ENCODE measurements at places on chromosomes 6 and 20. TPM values are rescaled to one million over a fixed set of nuclear protein-coding genes. Genes with fewer than 3 reads are reported as not detected.

GRCh38 chr6:124539096-124539495 lies 423.1 kb upstream of the RNF217 start:
- no peak for DNase-seq

GRCh38 chr6:148720406-148720805 lies 26.4 kb upstream of the UST start:
- DNase-seq, result peak; percentile 20

- peak; percentile 50 for DNase-seq
Observed at GRCh38 chr20:44532981-44533331, 11.1 kb upstream of the SERINC3 start.

GRCh38 chr6:53353624-53354023 lies 4.9 kb upstream of the ELOVL5 start:
- DNase-seq, result peak; percentile 21

DNA sequence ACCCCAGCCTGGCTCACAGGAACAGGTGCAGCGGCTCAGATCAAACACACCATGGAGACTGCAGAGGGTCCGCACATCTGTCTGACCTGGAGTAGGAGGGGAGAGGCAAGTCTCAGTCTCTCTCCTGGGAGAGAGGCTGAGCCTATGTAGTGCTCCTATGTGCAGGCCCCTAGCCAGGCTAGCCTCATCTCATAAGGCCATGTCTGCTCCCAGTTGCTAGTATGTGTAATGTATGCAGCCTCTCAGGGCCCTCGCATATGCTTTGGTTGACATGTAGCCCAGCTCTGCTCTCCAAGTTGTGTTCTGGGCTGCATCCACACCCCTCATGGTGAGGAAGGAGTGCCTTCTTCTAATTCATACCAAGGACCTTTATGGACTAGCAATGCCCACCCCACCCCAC lies 11.8 kb downstream of the TNXB start:
- no peak for DNase-seq

GRCh38 chr20:62914970-62915457 lies 11.3 kb downstream of the DIDO1 start:
- DNase-seq, result peak; percentile 33

GRCh38 chr6:127205036-127205435 lies 61.6 kb upstream of the RNF146 start:
- DNase-seq, result peak; percentile 74

- DNase-seq, result no peak
Observed at GRCh38 chr6:142225115-142225514, 76.7 kb upstream of the ADGRG6 start.

GRCh38 chr6:16049168-16049567 lies 79.7 kb upstream of the MYLIP start:
- DNase-seq, result no peak

GRCh38 chr20:16749573-16749972 lies 1.4 kb downstream of the OTOR start:
- no peak for DNase-seq

GRCh38 chr6:116497113-116497676 lies 14.2 kb upstream of the CALHM5 start:
- no peak for DNase-seq

- DNase-seq, result no peak
Observed at GRCh38 chr20:17172836-17173516, 53.9 kb upstream of the PCSK2 start.

GRCh38 chr20:7692478-7692877 lies 247.8 kb downstream of the HAO1 start:
- peak; percentile 35 for DNase-seq

DNA sequence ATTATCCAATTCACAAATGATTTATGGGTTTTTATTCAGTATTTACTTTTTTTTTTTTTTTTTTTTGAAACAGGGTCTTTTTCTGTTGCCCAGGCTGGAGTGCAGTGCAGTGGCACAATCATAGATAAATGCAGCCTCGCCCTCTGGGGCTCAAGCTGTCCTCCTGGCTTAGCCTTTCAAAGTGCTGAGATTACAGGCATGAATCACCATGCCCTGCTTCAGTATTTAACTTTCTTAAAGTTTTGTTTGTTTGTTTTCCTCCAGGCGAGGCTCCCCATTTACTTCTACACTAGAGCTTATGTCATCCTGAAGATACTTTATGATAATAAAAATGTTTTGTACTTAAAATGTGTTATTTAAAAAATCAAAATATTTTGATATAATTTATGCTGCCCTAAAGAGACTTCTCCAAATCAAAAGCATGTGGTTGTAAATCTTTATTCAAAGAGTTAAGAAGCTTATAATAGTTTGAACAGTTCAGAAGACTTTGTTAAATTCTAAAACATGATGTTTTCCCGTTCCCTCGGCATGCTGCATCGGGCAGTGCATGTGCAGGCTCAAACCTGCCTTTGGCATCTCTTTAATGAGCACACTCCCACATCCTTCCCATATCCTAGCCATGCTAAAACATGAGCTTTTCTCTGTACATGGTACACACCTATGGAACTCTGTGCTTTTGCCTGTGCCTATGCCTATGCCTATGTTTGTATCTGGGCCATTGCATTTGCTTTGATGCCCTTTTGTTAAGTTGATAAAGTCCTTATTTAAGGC lies 11.0 kb downstream of the SMPDL3A start:
- DNase-seq, result peak; percentile 81

- DNase-seq, result peak; percentile 87
Observed at GRCh38 chr6:16136621-16137450, 8.0 kb downstream of the MYLIP start.

GRCh38 chr6:102619585-102619984 lies 1226.1 kb downstream of the GRIK2 start:
- DNase-seq, result peak; percentile 1

DNA sequence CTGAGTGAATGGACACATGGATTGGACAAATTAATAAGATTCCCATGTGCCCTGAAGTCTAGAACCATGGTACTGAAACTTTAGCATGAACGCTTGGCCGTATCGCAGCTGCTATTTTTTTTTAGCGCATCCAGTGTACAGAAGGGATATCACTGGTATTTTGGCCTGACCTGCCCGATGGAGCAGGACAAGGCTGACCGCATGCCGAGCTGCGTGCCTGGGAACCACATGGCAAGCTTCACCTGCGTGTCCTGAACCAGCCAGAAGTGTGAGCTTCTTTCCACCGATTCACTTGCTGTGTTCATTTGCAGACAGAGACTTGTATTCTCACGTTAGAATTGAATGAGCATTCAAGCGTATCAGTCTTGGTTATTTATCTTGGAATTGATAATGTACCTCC lies 145.7 kb downstream of the CDH4 start:
- DNase-seq, result no peak

GRCh38 chr6:104306211-104306610 lies 553.5 kb downstream of the HACE1 start:
- DNase-seq, result no peak

GRCh38 chr6:125869427-125869826 lies 78.7 kb downstream of the NCOA7 start:
- no peak for DNase-seq

DNA sequence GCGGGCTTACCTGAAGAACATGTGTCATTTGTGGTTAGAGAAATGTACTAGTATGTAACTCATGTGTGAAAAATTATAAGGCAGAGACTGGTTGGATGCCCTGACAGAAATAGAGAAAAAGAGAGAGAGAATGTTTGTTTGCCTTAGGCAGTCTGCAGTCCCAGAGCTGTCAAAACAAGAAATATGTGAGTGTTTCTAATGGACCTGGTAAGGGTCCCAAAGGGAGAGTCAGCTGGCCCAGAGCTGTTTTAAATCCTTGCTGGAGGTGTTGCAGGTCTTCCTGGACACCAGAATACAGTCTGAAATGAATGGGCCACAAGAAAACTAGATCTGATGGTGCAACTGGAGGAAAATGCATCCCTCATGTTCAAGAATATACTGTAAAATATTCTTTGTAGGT lies 158.3 kb upstream of the OGFRL1 start:
- DNase-seq, result no peak

Gene TFAP2D
- not detected for total RNA-seq

Gene TULP4
- 90.2 TPM for total RNA-seq

Gene HRH3
- not detected for total RNA-seq

Gene COL21A1
- total RNA-seq, result under 0.01 TPM

Gene DSP
- total RNA-seq, result 28.1 TPM

Gene TTK
- total RNA-seq, result 27.6 TPM

Gene MMP24
- total RNA-seq, result 0.43 TPM

Gene MRPS18A
- total RNA-seq, result 26.8 TPM

Gene SRMS
- total RNA-seq, result not detected

Gene ASXL1
- 61.7 TPM for total RNA-seq

Gene SPEF1
- total RNA-seq, result under 0.01 TPM

Data from fibroblast of villous mesenchyme (primary cell).